ENCODE measurements at places on chromosomes 6 and 20.

DNA sequence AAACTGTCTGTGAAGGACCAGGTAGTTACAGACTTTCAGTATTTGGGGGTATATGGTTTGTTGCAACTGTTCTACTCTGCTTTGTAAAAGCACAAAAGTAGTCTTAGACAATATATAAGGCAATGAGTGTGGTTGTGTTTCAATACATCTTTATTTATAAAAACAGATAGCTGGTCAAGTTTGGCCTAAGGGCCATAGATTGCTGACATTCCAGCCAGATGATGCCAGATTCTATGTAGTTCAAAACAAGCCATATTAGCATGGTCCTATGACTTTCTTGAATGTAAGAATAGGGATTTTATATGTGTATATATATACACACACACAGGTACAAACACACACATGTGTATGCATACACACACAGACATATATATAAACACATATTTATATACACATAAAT is 201.8 kb downstream of the GRIK2 start:
- no peak for DNase-seq

DNA sequence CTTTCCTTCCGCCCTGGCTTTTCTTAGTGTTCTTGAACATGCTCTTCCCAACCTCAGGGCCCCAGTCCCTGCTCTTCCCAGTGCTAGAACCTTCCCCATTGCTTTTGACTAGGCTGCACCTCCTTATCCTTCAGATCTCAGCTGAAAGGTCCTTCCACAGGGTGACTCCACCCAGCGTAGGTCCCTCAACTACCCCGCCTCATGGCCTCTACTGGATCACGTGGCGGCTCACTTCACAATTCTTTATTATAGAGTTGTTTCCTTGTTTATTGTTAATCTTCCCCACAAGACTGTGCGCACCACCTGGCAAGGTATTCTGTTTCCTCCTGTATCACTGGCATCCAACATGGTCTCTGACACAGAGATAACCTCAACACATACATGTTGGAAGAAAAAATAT is 31.2 kb downstream of the TTLL9 start:
- DNase-seq: no peak

DNA sequence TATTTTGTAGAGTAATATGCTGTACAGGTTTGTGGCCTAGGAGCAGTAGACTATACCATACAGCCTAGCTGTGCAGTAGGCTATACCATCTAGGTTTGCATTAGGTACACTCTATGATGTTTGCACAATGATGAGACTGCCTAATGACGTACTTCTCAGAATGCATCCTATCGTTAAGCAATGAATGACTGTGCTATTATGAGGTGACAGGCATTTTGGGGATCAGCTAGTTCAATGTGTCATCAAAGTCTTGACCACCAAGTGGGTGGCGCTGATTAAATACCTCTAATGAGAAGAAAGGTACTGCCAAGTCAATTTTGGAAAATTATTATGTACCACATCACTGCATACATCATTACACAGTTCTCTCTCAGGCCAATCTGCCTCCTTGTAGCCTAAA is 190.2 kb downstream of the BACH2 start:
- no peak for DNase-seq

GRCh38 chr6:20028562-20028961 is 183.7 kb downstream of the MBOAT1 start:
- no peak for DNase-seq

GRCh38 chr6:37965964-37966676 is 146.6 kb downstream of the ZFAND3 start:
- DNase-seq: no peak

DNA sequence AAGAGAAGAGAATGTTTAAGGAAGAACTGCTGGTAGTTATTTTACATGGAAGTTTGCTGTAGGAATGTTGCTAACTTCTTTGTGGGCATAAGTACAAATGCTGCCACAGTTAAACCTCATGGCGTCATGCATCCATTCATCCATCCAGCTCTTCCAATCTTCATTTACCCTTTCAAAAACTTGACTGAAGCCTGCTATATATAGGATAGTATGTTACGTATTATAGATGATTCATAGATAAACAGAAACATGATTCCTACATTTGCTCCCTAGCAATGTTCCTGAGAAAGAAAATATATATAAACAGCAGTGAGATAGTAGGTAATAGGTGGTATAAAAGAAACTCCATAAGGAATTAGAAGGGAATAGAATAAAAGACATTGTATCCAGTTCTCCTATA is 93.7 kb downstream of the NDUFAF5 start:
- DNase-seq: no peak

Data from stimulated activated CD8-positive, alpha-beta memory T cell treated with anti-CD3 and anti-CD28 coated beads, Interleukin-2, amount 100 ng/mL, for 1 hour (primary cell).